C1 segment of cervical spinal cord (tissue), 14 donors: ENCODE measurements at places on chromosomes 4 and X.

GRCh38 chr4:4320951-4321714 is 31.1 kb downstream of the ZBTB49 start:
- DNase-seq, result no peak

DNA sequence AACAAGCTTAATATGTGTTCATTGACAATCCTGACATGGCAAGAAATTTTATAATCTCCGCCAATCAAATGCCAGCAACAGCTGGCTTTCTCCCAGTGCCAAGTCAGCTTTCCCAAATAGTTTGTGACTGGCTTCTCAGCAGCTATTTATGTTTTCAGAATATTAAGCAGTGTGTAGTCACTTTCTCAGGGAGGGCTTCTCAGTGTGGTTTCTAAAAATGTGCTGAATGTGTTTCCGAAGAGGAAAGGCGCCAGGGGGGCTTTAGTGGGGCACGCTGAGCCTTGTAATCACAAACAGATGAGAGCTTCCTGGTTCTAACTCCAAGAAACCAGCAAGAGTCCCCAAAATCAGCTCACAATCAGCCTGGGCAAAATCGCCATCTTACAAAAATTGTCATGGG is 258.7 kb upstream of the CPEB2 start:
- no peak for DNase-seq

DNA sequence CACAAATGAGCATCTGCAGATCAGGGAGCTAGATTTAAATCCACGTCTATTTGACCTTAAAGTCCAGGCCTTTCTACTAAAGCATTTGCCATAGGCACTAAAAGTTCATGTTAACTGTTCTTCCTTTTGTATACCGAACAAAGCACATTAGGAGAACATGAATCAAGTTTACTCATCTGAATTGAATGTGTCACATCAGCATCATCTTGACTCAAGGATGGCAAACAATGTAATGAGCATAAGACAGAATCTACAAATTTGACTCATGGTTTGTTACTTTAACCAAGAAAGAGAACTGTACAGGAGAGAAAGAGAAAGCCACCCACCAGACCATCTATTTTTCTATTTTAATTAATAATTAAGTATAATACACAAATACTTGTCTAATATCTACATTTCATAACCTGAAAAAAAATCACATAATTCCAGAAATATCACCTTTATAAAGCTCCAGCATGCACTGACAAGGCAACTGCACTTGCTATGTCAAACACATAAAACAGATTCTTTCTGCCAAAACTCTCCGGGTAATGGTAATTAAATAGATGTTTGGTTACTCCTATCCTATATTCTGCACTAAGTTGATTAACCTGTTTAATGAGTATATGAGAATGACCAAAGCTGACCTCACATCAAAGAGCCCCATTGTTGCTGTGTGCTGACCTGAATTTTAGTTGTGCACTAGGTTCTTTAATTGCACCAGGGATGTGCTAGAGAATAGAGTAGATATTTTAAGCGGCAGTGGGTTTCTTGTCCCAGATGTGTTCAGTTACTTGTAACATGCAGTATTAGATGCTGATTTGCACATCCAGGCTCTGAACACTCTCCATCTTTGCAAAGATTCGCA is 42.5 kb upstream of the LEF1 start:
- DNase-seq, result no peak

- DNase-seq, result no peak
Observed at GRCh38 chr4:83629945-83630721, 94.2 kb downstream of the GPAT3 start.

GRCh38 chrX:130179170-130179569 is 7.4 kb downstream of the RAB33A start:
- DNase-seq, result no peak

GRCh38 chr4:68368691-68369131 is 18.8 kb upstream of the YTHDC1 start:
- DNase-seq, result no peak

GRCh38 chr4:52317361-52317879 is 266.3 kb downstream of the SPATA18 start:
- DNase-seq, result no peak

GRCh38 chr4:36255577-36255976 is 11.3 kb upstream of the ARAP2 start:
- no peak for DNase-seq
